Activated naive CD4-positive, alpha-beta T cell (primary cell): ENCODE measurements at places on chromosomes 6 and 20.

DNA sequence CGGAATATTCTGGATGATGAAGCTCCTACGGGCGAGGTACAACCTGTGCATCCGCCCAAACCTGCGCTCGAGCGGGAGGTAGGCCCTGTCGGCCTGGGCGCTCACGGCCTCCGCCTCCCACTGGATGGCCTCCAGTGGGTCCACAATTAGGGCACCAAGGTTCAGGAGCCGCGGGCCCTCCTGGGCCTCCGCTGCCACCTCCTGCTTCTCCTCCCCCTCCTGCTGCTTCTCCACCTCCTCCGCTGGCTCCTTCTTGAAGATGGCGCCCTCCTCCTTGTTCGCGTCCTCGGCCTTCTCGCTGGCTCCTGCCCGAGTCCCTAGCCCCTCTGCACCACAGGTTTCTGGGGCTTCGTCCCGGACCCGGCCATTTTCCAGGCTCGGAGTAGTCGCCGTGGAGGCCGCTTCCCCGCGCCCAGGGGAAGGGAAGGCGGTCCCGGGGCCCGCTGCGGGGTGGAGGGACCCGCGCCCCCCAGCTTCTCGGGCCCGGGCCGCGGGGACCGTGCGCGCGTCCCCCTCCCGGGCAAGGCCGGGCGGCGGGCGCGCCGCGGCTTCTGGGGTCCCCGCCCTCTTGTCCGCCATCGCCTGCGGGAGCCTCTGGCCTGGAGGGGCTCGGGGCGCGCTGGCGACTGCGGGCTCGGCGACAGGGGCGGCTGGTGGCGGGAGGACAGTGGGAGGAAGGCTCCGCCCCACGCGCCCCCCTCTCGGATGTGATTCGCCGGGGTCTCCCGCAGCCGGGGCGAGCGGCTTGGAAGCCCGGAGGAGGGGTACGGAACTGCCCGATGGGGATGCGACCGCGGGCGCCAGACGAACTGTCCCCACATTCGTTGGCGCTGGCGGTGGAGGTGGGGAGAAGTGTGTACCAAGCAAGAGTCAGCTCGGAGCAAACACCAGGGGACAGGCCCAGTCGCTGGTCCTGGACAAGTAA is 17.6 kb downstream of the PLAGL2 start:
- peak; percentile 41 for DNase-seq

GRCh38 chr6:313917-314316 is 21.6 kb downstream of the DUSP22 start:
- no peak for DNase-seq

- no peak for DNase-seq
Measured at GRCh38 chr20:9884061-9884460, 45.2 kb upstream of the PAK5 start.

- no peak for DNase-seq
Measured at GRCh38 chr6:107340881-107341280, 118.5 kb downstream of the PDSS2 start.

DNA sequence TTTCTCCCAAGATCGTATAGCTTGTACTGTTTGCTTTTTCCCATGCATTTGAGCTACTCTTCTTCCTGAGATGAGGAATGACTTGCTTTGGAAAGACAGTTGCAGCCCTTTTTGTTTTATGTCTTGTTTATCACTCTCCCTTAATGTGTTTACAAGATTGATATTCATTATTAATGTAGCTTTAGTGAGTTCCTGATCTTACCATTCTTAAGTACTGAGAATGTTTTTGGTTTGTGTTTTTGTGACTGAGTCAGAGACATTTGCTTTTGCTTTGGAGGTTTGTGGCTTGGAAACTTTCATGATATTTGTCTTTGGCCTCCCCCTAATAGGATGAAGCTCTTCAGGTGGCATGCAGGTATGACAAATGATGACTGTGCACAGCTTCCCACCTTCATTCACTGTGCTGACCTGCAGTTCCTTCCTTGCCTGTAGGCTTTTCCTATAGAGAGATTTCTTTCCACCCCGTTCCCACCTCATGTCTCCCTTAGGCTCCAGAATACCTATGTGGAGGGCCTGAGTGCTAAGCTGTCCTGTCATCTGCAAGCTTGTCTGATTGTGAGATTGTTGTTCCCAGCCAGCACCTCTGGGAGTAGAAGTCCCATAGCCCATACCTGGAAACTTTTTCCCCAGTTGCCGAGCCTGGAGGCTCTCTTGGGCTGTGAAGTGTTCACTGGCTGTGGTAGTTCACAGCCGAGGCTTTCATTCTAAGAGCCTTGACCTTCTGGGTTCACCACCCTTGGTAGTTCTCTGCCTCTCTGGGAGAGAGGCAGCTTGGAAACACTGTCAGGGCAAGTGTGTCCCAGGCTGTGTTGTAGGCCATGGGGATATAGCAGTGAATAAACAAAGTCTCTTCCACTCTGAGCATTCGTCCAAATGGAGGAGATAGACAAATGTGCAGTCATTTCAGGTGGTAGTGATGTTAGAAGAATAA is 27.1 kb downstream of the CDS2 start:
- DNase-seq, result no peak

- DNase-seq, result no peak
Measured at GRCh38 chr6:4905826-4906225, 98.0 kb downstream of the RPP40 start.

DNA sequence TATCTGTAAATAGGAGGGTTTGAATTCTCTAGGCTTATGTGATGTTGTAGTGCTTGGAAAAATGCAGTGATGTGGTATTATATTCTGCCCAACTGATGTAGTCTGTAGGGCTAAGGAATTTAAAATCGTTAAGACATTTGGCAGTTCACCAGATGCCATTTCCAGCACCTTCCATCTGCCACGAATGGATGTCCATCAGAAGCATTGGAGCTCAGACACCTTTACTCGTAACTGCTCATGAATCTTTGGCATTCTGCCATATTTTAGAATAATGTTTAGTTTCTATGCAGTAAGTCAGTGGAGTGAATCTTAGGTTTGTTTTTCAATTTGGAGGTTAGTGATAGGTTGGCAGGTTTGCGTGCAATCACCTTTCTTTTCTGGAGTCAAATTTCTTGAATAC is 2.4 kb upstream of the SYTL3 start:
- DNase-seq, result no peak

DNA sequence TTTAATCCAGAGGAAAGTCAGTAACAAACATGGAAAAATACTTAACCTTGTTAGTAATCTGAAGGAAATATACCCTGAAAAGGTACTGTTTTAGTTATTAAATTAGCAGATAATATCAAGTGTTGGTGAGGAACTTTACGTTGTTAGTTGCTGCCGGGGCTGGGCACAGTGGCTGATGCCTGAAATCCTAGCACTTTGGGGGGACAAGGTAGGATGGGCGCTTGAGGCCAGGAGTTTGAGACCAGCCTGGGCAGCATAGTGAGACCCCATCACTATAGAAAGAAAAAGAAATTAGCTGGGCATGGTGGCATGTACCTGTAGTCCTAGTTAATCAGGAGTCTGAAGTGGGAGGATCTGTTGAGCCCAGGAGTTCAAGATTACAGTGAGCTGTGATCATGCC is 72.7 kb upstream of the DYNLRB1 start:
- DNase-seq, result no peak

DNA sequence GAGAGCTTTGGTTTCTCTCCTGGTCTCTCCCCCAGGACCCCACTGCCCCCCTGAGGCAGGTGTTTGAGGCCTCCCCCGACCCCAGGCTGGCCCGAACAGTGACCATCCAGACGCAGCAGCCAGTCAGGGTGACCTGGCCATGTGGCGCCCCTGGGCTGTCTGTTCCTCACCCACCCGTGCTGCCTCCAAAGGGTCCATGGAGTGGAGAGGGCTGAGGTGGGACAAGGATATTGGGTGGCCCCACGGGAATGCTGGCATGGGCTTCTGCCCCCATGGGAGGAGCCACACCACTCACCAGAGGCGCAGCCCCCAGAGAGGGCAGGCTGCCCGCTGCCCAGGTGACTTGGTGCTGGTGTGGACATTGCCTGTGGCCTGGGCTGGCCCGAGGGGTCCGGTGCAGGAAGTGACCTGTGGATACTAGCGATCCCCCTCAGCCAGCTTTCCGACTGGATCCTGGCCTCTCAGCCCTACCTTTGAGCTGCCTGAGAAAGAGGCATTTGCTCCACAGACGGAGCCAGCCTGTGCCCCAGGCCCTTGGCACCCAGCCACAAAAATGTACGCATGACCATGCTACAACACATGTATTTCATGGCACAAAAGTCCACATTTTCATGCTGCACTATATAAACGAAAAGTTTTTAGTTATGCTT is 50.8 kb downstream of the BCAS4 start:
- DNase-seq, result no peak

- DNase-seq, result no peak
Measured at GRCh38 chr20:19285436-19285835, 73.0 kb downstream of the SLC24A3 start.

DNA sequence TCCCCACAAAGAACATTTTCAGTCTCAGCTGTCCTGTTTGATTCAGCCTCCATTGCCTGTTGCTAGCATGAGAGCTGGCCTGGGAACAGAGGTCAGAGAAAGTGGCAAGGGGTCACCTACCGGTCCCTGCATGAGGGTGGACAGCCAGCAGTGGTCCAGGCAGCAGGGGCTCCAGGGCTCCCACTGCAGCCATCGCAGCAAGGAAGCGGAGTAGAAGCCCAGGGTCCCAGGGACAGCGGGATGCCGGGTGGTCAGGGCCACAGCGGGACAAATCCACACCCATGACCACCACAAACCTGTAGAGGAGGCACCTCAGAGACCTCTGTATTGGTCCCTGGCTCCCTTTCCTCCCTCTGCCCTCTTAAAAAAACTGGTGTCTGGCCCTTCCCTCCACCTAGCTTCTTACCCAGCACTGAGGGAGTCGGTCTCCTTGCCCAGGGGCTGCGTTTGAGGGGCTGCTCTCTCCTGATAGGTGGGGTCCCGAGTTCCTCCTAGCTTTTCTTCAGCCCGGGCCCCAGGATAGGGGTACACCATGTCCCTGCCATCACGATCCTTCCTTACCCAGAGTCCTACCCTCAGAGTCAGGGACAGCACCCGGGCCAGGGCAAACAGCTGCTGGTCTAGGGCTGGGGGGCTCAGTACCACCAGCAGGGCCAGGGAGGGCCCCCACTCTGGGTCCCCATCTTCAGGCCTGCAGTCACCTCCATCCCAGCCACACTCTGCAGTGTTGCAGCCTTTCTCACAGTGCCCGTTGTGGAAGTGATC is 8.4 kb upstream of the GPSM3 start:
- no peak for DNase-seq

DNA sequence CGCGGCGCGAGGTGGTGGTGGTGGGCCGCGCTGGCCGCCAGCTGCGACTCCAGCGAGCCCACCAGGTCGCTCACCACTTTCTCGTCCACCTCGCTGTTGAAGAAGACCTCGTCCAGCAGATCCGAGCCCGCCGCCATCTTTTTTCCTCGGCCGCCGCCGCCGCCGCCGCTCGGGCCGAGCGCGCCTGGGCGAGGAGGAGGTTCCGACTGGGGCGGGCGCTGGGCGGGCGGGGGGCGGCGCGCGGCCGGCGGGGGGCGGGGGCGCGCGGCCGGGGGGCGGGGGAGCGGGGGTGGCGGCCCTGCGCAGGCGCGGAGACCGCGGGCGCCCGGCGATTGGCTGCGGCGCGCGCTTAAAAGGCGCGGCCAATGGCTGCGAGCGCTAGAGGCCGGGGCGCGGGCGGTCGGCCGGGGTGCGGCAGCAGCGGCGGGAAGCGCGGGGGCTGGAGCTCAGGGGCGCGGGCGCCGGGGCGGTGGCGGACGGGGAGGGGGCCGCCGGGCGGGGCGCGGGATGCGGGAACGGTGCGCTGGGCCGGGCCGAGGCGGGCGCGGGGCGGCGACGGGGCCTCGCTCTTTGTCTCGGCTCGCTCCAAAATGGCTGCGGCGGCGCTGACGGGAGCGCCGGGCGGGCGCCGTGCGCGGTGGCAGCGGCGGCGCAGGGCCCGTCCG is at the start of gene TAF4:
Gene TAF4, minus strand, starts transcription at position 208 of the 665 bp plus-strand sequence. Its CDS starts 71 bp downstream, at position 137.
- DNase-seq, result peak; percentile 80

GRCh38 chr6:71392276-71392675 is 103.7 kb downstream of the OGFRL1 start:
- no peak for DNase-seq

- no peak for DNase-seq
Measured at GRCh38 chr20:24648919-24649318, 179.5 kb downstream of the SYNDIG1 start.

DNA sequence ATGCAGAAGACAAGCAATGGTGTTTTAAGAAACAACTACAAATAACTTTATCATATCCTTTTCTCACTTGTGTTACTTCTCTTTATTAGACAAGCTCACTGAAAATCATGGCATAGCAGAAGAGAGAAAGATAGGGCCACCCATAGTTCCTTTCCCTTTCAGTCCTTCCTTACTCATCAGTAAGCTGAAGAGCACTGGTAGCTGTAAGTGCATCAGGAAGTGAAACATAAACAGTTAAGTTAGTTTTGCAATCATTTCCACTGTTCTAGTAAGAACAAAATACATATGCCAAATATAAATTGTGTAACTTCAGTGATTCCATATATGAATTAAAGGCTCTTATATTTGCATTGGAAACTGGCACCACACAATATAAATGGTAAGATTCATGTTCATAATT is 220.1 kb downstream of the HACE1 start:
- DNase-seq, result no peak

- no peak for DNase-seq
Measured at GRCh38 chr20:48339986-48340882, 487.6 kb downstream of the PREX1 start.

- DNase-seq, result no peak
Measured at GRCh38 chr20:32806356-32806755, 13.4 kb upstream of the MAPRE1 start.

GRCh38 chr6:31529329-31530150 is 778 bp downstream of the MCCD1 start:
- no peak for DNase-seq

- no peak for DNase-seq
Measured at GRCh38 chr6:121748850-121749249, 313.4 kb downstream of the GJA1 start.

- DNase-seq, result no peak
Measured at GRCh38 chr6:135129136-135129856, 51.8 kb upstream of the MYB start.

DNA sequence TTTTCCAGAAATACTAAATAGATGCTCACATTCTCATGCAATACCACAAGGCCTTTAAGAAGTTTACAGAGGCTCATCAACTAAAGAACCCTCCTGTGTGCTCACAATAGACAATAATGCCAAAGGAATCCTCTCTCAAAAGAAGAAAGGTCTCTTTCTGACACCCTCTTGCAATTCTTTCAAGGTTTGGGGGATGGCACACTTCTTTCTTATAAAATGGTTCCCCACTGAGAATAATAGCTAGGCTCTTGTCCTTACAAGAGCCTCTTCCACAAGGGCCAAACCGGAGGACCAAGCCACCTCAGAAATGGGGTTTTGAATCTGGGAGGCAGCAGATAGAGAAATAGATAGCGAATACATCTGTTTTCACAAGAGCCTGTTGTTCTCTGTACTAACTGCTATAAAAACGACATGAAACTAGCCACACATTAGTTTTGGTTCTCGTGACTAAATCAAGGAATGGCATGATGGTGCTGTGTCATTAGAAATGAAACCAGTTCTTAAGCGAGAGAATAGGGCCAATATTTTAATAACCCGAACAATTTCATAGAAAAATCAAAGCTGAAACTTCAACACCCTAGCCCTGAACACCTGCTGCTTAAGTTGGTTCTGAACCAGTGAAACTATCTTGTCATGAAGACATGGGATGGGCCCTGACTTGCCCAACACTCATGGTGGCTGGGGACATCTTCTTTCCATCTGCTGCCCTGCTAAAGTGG is 81.1 kb downstream of the PRDM1 start:
- DNase-seq, result no peak

GRCh38 chr6:118791499-118791898 is 102.5 kb upstream of the ASF1A start:
- no peak for DNase-seq

- DNase-seq, result no peak
Measured at GRCh38 chr6:10579803-10580202, 58.7 kb downstream of the GCNT2 start.

- DNase-seq, result no peak
Measured at GRCh38 chr6:56581296-56581925, 61.3 kb downstream of the DST start.

GRCh38 chr6:142605922-142606485 is 304.2 kb downstream of the ADGRG6 start:
- no peak for DNase-seq
